GM03348 (cell line): ENCODE measurements at places on chromosomes 5 and 9.
A peak's percentile ranks its signal among the peaks of the same experiment; 100 is the strongest.

DNA sequence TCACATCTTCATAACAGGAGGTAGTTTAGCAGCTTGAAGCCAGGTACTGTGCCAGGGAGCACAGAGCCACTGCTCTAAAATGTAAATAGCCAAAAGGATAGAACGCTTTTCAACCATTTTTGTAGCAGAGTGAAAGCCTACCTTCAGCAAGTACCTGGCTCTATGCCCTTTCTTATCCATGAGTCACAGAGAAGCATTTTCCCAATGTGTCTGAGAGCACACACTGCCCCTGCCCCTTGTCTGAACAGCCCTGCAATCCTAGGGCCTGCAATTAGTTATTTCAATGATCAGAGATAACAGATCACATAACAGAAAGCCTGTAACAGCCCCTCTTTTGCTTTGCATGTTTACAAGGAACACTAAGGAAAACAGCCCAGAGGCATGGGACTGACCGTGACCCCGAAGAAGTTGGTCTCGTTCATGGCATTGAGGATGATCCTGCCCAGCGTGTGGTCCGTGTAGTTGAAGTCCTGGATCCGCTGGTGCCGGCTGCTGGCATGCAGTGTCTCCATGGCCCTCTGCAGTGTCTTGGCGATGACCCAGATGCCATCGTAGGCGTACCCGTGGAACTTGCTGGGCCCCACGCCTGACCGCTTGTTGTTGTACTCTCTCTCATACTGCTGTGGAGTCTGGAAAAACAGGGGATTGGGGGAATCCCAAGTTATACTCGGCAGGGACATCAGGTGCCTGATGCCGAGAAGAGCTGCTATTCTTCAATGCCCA, 198.3 kb upstream of the TBC1D2 start:
- DNase-seq = peak; percentile 33

DNA sequence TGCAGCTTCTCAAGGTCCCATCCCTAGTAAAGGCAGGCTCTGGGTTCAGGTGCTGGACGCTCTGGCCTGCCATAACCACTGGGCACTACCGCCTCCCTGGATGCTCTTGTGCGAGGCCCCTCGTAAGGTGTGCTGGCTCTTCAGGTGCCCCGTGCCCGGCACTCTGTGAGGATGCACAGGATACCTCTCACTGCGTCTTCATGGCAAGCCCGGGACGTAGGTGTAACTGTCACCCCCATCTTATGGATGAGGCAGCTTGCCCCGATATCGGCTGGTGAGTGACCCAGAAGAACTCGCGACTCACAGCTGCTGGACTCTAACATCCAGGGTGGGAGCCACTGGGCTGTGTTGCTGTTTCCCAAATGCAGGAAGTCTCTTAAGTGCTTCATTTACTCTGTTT, 79.0 kb downstream of the GTF3C4 start:
- no peak for DNase-seq

- peak; percentile 50 for DNase-seq
Measured at GRCh38 chr5:32790411-32790951, 79.4 kb downstream of the NPR3 start.

- no peak for DNase-seq
Measured at GRCh38 chr9:87263291-87263690, 234.4 kb upstream of the DAPK1 start.

- no peak for DNase-seq
Measured at GRCh38 chr5:136435946-136436543, 70.7 kb upstream of the TRPC7 start.

- no peak for DNase-seq
Measured at GRCh38 chr5:134877159-134877558, 3.0 kb downstream of the TXNDC15 start.

DNA sequence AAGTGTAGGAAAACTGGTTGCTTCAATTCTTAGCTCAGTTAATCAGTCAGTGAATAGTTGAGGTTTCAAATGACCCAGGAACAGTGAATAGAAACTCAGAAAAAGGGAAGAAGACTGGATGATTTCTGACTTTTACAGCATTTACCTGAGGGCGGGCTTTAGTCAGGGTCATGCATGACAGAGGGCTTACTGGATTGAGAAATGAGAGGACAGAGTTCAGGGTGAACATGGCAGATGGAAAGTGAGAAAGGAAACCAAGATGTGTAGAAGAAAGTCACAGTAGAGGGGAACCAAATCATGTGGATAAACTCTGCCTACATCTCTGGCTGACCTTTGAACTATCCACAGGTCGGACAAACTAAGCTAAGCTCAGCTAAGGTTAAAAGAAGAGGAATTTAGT, 596.0 kb downstream of the SEMA5A start:
- no peak for DNase-seq

- DNase-seq = no peak
Measured at GRCh38 chr9:21901546-21901945, 92.6 kb downstream of the CDKN2A start.

DNA sequence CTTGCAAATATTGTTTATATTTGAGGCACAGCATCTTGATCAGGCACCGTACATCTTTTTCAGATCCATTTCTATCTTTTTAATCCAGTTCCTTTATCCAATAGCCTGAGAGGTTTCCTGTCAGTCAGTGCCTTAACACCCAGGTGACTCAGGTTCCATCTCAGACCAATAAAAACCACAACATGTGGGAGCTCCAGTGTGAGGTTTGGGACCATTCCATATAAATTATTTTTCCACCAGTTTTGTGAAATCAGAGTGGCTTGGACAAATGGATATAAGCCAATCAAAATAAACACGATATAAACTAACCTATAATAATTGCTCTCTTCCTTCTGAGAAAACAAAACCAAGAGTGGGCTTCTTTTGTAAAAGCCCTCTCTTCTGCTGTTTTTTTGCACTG, 351.3 kb downstream of the NTRK2 start:
- no peak for DNase-seq

DNA sequence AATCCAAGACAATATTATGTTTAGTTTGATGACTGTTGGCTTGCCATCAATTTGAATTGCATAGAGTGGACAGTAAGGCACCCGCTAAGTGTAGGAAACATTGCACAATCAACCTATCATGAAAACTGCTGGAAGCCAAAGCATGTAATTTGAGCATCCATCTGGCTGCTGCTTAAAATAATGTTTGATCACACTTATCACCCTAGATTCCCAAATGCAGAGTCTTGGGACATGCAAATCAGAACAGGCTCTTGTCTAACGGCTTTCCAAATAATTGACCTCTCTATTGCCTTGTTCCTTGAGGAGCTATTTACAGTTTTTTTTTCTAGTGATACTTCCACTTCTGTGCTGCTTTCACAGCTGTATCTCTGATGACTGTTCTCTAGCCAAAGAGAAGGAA, 342.1 kb downstream of the PRR16 start:
- peak; percentile 8 for DNase-seq

DNA sequence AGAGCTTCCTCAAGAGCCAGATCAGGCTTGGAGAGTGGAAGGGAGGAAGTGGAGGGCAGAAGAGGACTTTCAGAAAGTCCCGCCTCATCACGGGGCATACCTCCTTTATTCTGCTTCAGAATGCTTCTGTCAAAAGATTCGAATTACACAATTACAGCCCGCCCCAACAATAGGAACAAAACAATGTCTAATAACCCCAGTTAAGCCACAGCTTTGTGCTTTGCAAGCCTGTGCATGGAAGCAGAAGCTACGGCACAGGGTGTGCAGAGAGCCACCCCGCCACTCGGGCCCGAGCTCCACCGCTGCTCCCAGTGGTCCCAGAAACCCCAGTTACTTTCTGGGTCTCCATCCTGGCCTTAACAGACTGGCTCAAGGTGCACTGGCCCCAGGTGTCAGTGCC, 23.5 kb downstream of the HNRNPH1 start:
- no peak for DNase-seq

DNA sequence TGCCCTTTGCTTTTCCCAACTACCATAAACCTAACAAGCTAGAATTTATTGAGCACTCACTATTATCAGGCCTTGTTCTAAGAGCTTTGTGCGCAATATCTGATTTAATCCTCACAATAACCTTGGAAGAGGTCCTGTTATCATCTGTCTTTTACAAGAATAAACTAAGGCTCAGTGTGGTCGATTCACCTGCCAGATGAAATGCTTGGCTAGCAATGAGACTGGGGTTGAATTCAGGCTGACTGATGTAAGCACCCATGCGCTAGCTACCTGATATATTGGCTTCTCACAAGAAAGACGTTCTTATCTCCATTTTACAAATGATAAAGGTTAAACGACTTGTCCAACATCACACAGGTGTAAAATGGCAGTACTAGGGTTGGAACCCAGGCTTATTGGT, 37.4 kb downstream of the FAT2 start:
- DNase-seq = no peak

DNA sequence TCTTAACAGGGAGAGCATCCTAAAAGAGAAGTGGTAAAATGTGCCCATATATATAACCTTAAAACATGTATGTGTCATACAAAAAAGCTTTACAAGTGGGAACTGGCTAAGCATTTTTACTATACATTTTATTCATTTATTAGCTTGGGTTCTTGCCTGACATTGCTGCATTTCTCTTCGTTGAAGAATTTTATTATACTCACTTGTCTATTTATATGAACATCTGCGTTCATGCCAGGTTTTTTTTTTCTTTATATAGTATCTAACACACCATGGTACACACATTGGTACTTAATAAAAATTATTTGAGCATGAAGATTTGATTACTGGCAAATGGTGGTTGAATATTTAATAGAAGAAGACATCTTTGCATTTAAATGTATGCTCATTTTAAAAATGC, 492.3 kb downstream of the SPATA31D1 start:
- no peak for DNase-seq
